ENCODE measurements at places on chromosomes 5 and 9.
A peak's percentile ranks its signal among the peaks of the same experiment; 100 is the strongest.

DNA sequence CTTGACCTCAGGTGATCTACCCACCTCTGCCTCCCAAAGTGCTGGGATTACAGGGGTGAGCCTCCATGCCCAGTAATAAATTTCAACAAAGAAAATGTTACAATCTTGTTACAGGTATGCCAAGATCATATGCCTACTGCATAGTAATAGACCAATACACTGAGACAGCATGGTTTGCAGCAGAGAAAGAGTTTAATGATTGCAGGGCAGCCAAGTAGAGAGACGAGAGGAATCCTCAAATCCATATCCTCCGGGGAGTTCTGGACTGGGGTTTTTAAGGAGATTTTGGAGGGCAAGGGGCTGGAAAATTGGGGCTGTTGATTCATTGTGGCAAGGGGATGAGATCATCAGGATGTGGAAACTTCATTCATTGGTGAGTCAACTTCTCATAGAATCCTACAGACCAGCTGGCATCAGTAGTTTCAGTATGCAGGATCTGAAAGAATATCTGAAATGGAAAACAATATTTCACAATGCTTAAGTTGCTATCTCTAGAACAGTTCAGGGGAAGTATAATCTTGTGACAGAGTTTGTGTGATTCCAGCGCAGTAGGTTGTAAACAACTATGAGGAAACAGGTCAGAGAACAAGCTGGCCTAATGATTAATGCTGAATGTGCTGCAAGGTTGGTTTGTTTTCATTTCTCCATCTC lies 14.8 kb upstream of the TUT7 start:
- DNase-seq: no peak

- DNase-seq: no peak
Measured at GRCh38 chr5:79495311-79495710, 18.6 kb downstream of the HOMER1 start.

DNA sequence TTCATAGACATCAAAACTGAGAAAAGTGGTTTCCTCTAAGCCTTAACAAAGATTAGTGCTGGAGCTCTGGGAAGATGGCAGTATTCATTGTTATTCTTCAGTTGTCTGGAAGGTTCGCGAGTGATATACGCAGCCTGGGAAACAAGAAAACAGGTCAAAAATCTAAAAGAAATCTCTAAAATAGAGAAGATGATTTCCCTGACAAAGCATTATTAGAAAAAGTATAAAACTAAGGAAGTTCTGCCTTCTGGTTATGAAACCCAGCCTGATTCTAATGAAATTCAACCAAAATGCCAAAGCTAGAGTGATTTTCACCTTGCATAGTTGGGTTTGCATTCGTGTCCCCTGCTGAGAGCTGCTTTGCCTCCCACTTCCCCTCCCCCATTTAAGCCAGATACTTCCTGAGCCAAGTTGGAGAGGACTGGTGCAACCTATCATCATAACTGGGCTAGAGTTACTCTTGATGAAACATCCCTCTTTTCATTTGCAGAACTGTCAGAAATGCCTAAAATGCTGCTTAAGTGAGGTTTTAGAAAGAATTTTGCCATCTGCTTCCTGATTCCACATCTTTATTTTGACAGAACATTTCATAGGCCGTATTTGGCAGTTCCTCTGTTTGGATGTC lies 48.4 kb downstream of the NDFIP1 start:
- no peak for DNase-seq

DNA sequence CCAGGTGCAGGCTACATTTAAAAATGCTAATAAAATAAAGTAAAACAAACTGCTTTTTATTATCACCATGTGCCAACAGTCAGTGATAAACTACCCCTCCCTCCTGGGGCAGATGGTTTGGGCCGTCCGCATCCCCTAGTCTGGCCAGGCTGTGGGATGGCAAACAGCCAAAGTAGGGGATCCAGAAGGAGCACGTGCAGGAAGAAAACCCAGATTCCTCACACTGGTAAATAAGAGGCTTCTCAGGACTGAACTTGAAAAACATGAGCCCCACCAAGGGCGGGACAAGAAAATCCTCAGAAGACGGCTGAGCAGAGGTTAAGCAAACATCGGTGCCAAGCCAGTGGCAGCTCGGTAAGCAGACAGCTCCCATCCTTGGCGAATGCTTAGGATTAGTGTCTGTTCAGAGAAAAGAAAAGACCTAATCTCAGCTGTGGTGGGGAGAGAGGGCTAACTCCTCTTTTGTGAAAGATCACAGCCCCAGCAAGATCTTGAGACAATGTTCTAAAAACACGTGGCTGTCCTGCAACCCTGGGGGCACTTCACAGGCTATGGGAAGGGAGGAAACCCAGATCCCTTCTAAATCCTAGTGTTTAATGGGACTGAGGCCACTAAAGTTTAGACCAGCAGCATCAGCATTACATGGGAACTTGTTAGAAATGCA lies 46.5 kb upstream of the GDNF start:
- DNase-seq: no peak

- no peak for DNase-seq
Measured at GRCh38 chr5:4639946-4640345, 500.2 kb upstream of the ADAMTS16 start.

- no peak for DNase-seq
Measured at GRCh38 chr9:21414220-21414940, 5.5 kb downstream of the IFNA8 start.

DNA sequence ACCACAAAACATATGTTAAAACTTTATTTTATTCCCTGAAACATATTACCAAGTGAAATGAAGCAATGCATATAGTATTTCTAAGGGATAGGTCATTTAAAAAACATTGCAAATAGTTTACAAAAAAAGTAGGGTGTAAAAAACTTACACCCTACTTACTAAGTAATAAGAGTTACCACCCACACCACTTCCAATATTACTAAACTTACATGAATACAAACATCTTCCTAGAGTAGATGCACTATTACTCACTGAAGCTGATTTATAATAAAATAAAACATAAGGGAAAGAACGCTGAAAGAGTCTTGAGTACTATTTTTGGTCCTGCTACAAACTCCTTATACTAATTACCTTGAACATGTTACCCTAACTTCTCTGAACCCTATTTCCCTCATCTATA lies 289.4 kb downstream of the HINT1 start:
- no peak for DNase-seq

DNA sequence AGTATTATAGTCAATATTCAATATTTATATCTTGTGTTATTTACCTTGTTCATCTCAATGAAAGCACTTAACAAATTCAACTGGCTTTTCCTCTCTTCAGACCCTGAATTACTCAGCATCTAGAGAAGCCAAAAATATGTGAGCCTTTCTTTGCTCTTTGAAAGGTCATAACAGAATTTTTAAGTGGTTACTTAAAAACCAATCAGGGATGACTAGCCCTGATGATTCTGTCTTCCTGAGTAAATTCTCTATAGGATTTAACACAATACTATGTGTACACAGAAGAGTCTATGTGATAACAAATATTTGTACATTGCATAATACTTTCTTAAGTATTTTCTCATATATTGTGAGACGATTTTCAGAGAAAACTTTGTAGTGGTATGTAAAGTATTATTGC lies 546.3 kb downstream of the MAT2B start:
- no peak for DNase-seq

DNA sequence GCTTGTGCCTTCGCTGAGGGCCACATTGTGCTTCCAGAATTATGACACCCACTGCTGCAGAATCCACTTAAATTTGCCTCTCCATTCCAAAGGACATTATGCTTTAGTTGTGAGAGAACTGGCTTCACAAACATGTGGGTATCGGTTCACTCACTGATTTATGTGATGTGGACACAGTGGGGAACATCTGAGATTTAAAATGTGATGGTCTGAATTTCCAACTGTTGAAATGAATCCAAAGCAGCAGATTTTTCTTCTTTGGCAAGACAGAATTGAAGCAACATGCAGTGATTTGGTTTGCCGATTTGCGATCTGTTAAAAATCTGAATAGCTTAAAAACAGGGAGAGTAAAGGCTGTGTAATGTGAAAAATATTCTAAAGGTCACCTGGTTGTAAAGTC lies 20.3 kb downstream of the PCSK5 start:
- DNase-seq: no peak

- no peak for DNase-seq
Measured at GRCh38 chr5:171757853-171758535, 27.6 kb upstream of the SMIM23 start.

- no peak for DNase-seq
Measured at GRCh38 chr5:174801798-174802197, 77.4 kb downstream of the MSX2 start.

- no peak for DNase-seq
Measured at GRCh38 chr5:8227112-8227511, 358.2 kb downstream of the MTRR start.

GRCh38 chr5:97764700-97765099 lies 581.7 kb upstream of the RIOK2 start:
- DNase-seq: no peak

GRCh38 chr5:76445063-76445462 lies 42.0 kb downstream of the IQGAP2 start:
- DNase-seq: no peak

- DNase-seq: no peak
Measured at GRCh38 chr9:121725008-121725775, 73.8 kb downstream of the DAB2IP start.

GRCh38 chr5:11785771-11786352 lies 118.4 kb downstream of the CTNND2 start:
- no peak for DNase-seq

- no peak for DNase-seq
Measured at GRCh38 chr5:118529361-118530144, 458.8 kb downstream of the DTWD2 start.

GRCh38 chr5:126527158-126527557 lies 67.9 kb downstream of the ALDH7A1 start:
- DNase-seq: no peak

GRCh38 chr9:133823189-133824105 lies 85.3 kb upstream of the SARDH start:
- no peak for DNase-seq

GRCh38 chr5:172299916-172300439 lies 16.4 kb upstream of the UBTD2 start:
- DNase-seq: no peak

- DNase-seq: no peak
Measured at GRCh38 chr9:5231212-5231611, at the start of gene INSL4. TSS of gene INSL4 (plus strand) at chr9:5231419. CDS start at chr9:5231524, 105 bp downstream.

GRCh38 chr5:78603636-78604175 lies 44.9 kb downstream of the LHFPL2 start:
- DNase-seq: no peak

GRCh38 chr9:115170358-115171073 lies 52.6 kb upstream of the TNC start:
- no peak for DNase-seq

GRCh38 chr5:54175-54730 lies 37.7 kb upstream of the PLEKHG4B start:
- DNase-seq: no peak

- DNase-seq: no peak
Measured at GRCh38 chr5:67058998-67059743, 137.4 kb downstream of the CD180 start.

DNA sequence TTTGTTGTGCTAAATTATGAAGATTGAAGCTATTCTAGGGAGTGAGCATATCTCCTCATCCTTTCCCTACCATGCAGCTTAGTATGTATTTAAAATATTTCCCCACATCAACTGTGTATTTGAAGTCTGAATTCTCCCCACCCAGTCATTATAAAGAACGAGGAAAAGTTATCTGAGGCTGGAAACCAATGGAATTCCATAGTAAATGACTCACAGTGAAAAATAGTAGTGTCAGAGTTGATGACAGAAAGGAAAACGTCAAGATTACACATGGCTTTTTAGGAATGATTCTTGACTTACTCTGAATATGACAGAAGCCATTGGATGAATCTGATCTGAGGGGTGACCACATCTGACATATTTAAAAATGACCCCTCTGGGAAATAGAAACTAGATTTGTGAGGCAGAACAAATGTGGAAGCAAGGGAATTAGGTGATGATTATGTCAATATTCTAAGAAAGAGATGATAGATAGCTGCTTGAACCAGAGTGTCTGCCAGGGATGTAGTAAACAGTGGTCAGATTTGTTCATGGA lies 1768.9 kb upstream of the CDH9 start:
- DNase-seq: no peak

GRCh38 chr5:120365656-120366446 lies 98.2 kb upstream of the PRR16 start:
- no peak for DNase-seq

GRCh38 chr5:181281077-181281983 lies 20.4 kb upstream of the TRIM52 start:
- DNase-seq: no peak

GRCh38 chr5:96235008-96235910 lies 197.8 kb downstream of the PCSK1 start:
- no peak for DNase-seq

DNA sequence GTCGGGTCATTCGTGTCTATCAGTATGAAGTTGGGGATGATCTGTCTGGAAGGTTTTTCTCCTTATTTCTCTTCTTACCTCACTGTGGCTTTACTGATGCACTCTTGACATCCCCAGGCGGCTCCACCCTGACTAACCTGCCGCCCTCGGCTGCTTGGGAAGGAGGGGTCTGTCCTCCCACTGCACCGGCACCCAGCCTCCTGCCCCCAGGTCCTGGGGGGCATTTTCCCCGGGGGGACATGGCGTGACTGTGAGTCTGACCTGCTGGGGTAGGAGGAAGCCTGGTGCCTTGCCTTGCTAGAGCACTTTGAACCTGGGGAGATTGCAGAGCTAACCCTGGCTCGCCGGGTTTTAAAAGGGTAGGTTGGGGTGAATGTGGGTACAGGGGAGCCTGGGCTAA lies 27.5 kb downstream of the DYNC2I2 start:
- DNase-seq: no peak

DNA sequence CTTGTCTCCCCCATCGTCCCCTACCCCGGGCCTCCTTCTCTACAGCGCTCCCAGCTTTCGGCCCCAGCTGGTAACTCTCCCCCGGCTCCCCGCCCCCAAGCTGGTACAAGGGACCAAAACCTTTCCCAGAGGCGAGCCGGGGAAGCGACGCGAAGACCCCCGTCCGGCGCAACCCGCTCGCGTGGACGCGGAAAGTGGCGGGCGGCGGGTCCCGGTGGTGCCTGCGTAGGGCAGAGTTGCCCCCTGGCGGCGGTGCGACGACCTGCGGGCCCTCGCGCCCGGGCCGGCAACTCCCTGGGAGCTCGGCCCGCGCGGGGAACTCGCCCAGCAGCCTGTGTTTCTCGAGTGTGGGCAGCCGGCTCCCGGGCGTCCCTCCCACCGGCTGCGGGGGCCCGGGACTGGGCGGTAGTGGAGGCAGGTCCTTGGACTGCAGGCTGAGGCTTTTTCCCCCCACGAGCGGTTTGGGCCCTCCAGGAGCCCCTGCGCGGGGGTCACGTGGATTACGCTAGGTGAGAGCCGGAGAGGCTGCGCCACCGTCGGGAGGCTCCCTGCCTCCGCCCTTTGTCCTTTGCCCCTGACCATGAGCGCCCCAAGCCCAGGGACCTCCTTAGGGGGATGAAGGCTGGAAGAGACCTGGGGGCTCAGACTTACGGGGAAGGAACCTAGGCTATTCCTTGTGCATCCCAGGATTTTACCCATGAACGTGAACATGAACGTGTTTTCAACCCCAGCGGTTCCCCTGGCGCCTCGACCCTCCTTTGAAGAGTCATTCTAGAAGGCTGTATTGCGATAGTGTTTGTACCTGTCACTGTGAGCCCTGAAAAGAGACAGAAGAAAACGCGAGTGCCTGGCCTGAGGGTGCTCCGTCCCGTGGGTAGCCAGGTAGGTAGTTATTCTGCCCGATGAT lies 2.9 kb upstream of the FOXD1 start:
- DNase-seq: peak; percentile 10

GRCh38 chr9:588981-589380 lies 252.5 kb upstream of the DMRT1 start:
- no peak for DNase-seq

All from activated CD4-positive, CD25-positive, alpha-beta regulatory T cell (primary cell).